ENCODE measurements at places on chromosomes 12 and 14. TPM values are rescaled to one million over a fixed set of nuclear protein-coding genes. Genes with fewer than 3 reads are reported as not detected.

The TOMM20L gene
- not detected for total RNA-seq

The DCD gene
- not detected for total RNA-seq

The BAZ1A gene
- 44.5 TPM for total RNA-seq

The IRAK3 gene
- 0.26 TPM for total RNA-seq

The TRHDE gene
- not detected for total RNA-seq

The DPF3 gene
- total RNA-seq = 0.58 TPM

The CISTR gene
- total RNA-seq = not detected

The SP1 gene
- total RNA-seq = 104 TPM

The SERPINA12 gene
- not detected for total RNA-seq

The KRT72 gene
- 11.6 TPM for total RNA-seq

The KRT82 gene
- not detected for total RNA-seq

The SNRPF gene
- total RNA-seq = 31.4 TPM

The POTEM gene
- not detected for total RNA-seq

The PTPN21 gene
- not detected for total RNA-seq

The FAM222A gene
- total RNA-seq = 1.6 TPM

The SLC25A21 gene
- total RNA-seq = not detected

The TMCC3 gene
- total RNA-seq = 0.18 TPM

The ITGA7 gene
- 7.0 TPM for total RNA-seq

The SLC22A17 gene
- 22.6 TPM for total RNA-seq

The SLC10A1 gene
- not detected for total RNA-seq

The KRT75 gene
- total RNA-seq = not detected

The FAM186B gene
- total RNA-seq = 0.33 TPM

The VTI1B gene
- total RNA-seq = 70.6 TPM

The CLEC6A gene
- not detected for total RNA-seq

The C3AR1 gene
- 1.5 TPM for total RNA-seq

The ASIC1 gene
- total RNA-seq = 11.7 TPM

The TMTC2 gene
- total RNA-seq = 3.7 TPM

The MYF5 gene
- not detected for total RNA-seq

The PDZRN4 gene
- not detected for total RNA-seq

The GPR65 gene
- 11.4 TPM for total RNA-seq

The MANSC4 gene
- total RNA-seq = not detected

The BMAL2 gene
- not detected for total RNA-seq

The TAS2R14 gene
- 3.5 TPM for total RNA-seq

The TTC9 gene
- 26.5 TPM for total RNA-seq

The ACOT6 gene
- not detected for total RNA-seq

The TDRD9 gene
- 1.1 TPM for total RNA-seq

The OTOGL gene
- not detected for total RNA-seq

The BMP4 gene
- total RNA-seq = 0.44 TPM

The NINJ2 gene
- 0.85 TPM for total RNA-seq

The LMO3 gene
- not detected for total RNA-seq

The SMCO3 gene
- total RNA-seq = not detected

The NEDD8 gene
- 96.8 TPM for total RNA-seq

The ADAM21 gene
- 0.18 TPM for total RNA-seq

The RAB15 gene
- total RNA-seq = 4.7 TPM

The PHLDA1 gene
- 1.1 TPM for total RNA-seq

The TMPRSS12 gene
- total RNA-seq = not detected

The KRT78 gene
- not detected for total RNA-seq

The PTPRQ gene
- total RNA-seq = not detected

The IL23A gene
- total RNA-seq = 32.4 TPM

The GPRC5D gene
- not detected for total RNA-seq

The TEX52 gene
- total RNA-seq = not detected

All from naive thymus-derived CD8-positive, alpha-beta T cell (primary cell).